Occipital lobe (tissue), 3 donors: ENCODE measurements at places on chromosomes 1 and 21. TPM values are rescaled to one million over a fixed set of nuclear protein-coding genes. Genes with fewer than 3 reads are reported as not detected.

DNA sequence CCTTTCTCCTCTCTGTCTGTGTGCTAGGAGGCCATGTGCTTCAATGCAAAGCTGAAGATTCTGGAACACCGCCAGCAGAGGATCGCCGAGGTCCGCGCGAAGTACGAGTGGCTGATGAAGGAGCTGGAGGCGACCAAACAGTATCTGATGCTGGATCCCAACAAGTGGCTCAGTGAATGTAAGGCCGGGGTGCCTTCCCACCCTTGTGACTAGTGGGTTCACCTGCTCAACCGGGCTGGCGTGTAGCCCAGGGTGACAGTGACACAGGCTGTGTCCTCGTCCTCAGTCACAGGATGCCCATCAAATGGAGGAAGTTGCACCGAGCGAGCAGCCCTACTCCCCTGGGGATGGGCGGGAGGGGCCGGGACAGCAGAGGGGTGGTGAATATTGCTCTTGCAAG, 544.1 kb downstream of the KIF26B start:
- DNase-seq: no peak

DNA sequence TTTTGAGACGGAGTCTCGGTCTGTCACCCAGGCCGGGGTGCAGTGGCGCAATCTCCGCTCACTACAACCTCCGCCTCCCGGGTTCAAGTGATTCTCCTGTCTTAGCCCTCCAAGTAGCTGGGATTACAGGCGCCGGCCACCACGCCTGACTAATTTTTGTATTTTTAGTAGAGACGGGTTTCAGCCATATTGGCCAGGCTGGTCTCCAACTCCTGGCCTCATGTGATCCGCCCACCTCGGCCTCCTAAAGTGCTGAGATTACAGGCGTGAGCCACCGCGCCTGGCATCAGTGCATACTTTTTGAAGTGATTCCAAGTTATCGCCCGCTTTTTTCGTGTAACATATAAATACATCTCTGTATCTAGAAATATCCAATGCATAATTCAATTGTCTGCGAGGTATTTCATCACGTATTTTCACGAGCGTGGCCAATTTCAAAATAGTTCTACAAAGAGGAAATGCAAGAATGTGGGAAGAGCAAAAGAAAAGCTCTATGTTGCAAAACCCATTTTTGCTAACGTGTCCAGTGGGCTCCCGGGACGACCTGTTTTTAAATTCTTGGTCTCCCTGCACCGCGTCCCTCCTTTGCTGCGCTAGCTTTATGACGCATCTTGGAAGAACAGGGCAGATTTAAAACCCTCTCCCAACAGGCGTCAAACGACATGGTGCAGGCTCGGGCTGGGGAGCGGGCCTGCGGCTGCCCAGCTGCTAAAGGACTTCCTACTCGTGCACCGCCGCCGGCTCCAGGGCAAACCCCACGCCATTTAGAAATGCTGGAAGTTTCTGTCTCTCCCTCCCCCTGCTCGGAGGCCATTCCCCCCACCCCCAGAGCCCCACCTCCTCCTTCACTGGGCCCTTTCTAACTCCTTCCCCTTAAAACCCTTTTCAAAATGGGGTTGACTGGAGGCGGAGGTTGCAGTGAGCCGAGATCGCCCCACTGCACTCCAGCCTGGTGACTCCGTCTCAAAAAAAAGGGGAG, 923 bp upstream of the IFNGR2 start:
- peak; percentile 48 for DNase-seq

DNA sequence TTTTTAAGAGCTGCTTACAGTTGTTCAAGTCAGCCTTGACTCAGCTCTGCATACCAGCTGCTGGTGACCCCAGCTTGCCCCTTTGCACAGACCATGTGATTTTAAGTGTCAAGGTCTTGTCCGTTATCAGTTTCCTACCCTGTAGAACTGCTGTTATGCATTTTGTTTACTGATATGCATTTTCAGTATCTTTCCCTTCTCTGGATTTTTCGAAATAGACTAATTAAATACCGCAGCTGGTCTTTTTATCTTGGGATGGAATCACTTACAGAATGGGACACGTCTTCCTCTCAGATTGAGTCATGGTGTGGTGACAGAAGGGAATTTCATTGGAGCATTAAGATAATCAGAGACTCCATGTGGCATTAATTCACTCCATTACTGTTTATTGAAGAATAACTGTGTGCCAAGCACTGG, 145.6 kb downstream of the FMN2 start:
- no peak for DNase-seq

DNA sequence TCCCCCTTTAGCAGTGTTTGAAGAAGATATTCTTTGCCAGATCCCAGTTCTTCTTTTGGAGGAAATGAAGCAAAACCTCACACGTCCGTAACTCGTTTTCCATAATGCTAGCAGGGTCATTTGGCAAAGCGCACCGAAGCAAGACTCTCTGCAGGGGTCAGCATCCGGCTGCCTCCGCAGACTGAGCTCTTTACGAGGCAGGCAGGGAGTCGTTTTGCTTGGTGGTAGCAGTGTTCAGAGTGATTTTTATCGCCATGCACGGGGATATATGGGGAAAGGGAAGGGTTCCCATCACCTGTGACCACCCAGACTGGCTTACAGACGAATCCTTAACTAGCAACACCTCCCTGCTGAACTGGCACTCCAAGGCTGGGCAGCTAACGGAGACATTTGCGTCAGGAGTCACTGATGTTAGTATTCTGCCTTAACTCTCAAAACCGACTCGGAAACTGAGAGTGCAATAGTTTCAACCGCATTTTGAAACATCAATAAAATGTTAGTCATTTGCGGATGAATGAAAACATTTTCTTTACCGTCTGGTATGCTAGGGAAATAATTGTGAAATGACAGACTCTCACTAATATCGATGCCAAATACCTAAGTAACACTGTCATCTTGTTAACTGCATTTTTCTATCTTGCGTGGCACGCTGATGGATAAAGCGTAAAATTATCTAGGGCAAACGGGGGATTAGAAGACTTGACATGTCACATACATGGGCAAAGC, 2.2 kb upstream of the NEGR1 start:
- peak; percentile 30 for DNase-seq

DNA sequence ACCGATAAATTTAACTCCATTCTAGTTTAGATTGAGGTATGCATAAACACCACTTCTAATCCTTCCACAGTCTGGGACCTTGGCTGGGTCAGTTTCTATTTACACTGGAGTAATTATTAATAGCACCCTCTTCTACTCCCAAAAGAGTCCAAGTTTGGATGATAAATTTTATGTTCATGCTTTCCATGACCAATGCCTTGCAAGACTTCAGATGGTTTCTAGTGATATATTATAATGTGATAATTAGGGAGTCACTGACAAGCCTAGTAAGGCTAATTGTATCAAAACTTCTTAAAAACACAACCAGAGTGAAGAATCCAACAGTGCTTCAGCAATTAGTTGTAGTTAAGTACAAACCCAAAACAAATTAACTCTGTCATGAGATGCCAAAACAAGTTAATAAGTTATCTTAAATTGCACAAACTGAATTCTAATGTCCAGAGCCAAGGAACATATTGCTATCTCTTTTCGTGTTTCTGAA, 489.6 kb downstream of the TTLL7 start:
- no peak for DNase-seq

DNA sequence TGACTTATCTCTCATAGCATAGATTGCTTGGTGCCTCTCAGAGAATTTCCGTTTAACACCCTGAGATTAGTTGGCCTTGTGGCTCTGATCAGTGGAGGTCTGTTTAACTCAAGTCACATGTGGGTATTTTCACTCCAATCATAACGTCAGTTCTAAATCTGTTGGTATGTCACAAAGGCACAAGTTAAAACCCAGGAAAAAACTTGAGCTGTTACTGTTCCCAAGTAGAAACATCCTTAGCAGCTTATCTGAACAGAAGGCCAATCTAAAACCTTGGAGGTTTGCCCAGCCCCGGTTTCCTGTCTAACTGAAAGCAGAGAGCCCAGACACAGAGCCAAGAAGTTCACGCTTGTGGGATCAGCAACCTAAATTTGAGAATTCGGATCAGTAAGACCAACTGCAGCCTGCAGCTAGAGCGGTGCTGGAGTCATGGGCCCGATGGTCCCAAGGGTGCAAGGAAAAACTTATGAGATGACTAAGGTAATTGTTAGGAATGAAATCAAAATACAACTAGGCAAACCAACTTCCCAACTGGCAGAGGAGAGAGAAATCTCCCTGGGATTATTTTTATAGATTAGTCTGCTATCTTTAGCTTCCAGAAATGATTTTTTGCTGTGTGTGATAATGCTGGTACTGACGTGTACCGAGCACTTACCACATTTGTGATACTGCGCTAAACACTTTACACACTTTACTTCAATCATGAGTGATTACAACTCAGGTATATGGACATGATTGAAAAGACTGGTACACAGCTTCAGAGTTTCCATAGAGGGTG, 90.2 kb upstream of the C1orf21 start:
- peak; percentile 46 for DNase-seq

- no peak for DNase-seq
These were observed 682.0 kb upstream of the B3GALT2 start for GRCh38 chr1:193868425-193868824.

DNA sequence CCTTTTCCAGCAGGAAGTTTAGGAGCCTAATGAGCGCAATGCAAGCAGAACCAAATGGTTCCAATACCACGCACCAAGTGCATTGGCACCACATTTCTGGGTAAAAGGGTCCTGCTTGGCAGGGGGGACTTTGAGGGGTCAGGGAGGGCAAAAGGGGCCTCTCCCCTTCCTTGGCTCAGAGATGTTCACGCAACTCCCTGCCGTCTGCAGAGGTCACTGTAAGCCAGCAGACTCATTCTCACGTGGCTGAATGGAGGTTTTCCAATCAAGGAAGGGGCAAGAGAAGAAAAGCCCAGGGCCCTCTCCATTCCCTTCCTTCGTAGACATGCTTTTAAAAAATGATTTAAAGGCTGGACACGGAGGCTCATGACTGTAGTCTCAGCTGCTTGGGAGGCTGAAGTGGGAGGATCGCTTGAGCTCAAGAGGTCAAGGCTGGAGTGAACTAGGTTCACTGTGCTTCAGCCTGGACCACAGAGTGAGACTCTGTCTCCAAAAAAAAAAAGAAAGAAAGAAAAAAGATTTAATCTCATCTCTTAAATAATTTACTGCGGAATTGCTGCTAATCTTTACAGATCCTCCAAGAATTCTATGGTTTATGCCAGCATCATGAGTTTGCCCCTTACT, 80.3 kb downstream of the RUNX3 start:
- no peak for DNase-seq

DNA sequence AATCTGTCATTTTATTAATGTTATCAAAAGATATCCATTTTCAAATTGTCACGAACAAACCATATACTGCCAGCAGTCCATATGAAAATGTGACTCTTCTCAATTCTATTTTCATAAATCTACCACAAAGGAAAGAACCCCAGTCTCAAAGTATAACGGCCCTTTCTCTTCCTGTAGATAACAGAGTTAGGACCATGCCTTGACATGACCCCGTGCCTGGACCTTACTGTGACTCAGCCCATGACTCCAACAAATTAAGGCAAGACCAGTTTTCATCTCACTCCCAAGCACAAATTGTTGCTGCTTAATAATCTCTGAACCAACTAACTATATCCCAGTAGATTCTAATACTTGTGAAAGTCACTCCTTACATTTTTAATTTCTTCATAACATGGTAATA, 124.4 kb upstream of the NFIA start:
- DNase-seq: no peak

- DNase-seq: no peak
These were observed 14.1 kb downstream of the SELP start for GRCh38 chr1:169615803-169616202.

- no peak for DNase-seq
These were observed 1.4 kb downstream of the DOCK7 start for GRCh38 chr1:62686822-62687221.

GRCh38 chr1:39441797-39442196, 49.6 kb upstream of the BMP8A start:
- DNase-seq: no peak

DNA sequence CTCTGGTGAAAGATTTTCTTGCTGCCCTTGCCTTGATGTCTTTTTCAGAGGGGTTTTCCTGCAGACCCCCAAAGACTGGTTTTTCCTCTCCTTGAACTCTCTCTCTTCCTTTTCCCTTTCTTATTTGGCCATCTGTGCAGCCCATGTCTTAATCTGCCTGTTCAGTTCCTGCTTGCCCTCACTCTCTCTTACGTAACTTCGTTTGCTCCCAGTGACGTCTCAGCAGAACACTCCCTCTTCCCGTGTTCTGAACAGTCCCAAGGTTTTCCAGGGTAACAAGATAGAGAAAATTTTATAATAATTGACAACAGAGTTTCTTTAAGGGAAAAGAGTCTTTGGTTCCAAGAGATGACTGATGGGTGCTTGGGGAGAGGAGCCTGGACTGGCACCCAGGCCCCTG, 109.1 kb upstream of the LMO4 start:
- DNase-seq: no peak

The SPRR1B gene
- total RNA-seq: not detected

The EXTL1 gene
- 2.3 TPM for total RNA-seq

The ZNF695 gene
- 8.6 TPM for total RNA-seq

The OR2T8 gene
- not detected for total RNA-seq
